ENCODE measurements at places on chromosomes 16 and 17.

- no peak for DNase-seq
These were observed 27.0 kb upstream of the SLC35B1 start for GRCh38 chr17:49734515-49735490.

DNA sequence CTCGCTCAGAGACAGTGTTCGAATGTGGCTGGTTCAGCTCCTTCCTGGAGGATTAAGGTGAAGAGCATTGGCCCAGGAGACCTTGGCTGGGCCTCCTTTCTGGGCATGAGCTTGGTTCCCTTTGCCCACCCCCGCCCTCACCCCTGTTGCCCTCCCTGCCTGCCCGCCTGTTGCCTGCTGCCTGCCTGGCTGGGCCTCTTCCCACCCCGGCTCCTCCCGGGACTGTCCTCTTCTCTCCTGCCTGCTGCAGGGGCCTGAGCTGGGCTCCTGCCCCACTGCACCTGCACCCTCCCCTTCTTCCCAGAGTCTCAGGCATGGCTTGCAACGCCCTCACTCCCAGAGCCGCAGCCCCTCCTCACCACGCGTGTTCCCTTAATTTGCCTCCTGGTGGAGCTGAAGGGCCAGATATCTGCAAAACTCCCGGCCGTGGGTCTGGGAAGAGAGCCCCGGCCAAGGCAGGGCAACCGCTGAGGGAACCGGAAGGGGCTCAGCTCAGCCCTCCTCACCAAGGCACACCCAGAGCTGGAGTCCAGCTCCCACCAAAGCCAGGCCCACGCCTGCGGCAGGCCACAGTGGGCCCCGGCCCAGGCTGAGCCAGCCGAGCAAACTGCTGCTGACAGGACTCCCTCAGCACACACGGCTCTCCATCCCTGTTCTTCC lies 31.2 kb downstream of the MNT start:
- no peak for DNase-seq

DNA sequence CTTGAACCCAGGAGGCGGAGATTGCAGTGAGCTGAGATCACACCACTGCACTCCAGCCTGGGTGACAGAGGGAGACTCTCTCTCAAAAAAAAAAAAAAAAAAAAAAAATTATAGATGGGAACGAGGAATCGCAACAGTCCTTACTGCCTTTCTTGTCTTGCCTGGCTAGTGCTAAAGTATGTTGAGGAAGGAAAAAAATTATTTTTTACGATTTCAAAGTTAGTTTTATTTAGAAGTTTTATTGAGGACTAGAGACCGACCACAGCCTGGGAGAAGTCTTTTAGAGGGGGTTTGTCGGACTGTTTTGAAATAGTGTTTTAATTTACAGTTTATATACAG lies 15.8 kb upstream of the DNAH17 start:
- DNase-seq = no peak

- no peak for DNase-seq
These were observed 54.4 kb upstream of the ICAM2 start for GRCh38 chr17:64074704-64075426.

DNA sequence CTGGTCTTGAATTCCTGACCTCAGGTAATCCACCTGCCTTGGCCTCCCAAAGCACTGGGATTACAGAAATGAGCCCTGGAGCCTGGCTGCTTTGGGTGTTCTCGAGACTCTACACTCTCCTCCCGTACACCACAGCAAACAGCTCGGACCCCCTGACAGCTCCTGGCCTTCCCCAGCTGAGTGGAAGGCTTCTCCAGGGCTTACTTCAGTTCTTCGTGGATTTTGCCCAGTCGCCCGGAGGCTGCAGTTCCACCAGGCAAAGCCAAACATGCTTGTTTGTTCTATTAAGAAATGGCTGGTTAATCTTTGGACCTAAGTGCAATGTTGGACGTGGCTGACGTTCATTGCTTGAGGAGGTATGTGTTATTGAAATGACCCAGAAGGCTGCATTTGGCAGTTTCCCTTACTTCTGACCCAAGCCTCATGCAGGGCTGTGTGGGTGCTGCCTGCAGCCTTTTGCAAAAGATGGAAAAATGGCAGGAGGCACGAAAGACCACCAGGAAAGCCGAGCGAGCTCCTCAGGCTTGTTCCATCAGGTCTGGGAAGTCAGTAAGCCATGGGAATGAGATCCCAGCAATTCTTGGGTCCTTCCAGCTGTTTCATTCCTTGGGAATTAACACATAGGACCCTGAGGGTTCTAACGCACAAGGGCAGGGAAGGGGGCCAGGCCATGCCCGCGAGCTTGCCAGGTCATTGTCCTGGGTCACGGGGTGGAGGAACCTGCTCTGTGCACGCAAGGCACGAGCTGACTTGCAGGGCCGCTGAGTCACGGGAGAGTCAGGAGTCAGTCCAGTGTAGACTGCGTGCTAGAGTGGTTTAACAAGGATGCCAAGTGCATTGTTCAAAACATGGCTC lies 23.9 kb upstream of the KLHDC4 start:
- no peak for DNase-seq
